ENCODE measurements at places on chromosomes 2 and 18. TPM values are rescaled to one million over a fixed set of nuclear protein-coding genes. Genes with fewer than 3 reads are reported as not detected.

Gene SIX3
- total RNA-seq, result not detected

DNA sequence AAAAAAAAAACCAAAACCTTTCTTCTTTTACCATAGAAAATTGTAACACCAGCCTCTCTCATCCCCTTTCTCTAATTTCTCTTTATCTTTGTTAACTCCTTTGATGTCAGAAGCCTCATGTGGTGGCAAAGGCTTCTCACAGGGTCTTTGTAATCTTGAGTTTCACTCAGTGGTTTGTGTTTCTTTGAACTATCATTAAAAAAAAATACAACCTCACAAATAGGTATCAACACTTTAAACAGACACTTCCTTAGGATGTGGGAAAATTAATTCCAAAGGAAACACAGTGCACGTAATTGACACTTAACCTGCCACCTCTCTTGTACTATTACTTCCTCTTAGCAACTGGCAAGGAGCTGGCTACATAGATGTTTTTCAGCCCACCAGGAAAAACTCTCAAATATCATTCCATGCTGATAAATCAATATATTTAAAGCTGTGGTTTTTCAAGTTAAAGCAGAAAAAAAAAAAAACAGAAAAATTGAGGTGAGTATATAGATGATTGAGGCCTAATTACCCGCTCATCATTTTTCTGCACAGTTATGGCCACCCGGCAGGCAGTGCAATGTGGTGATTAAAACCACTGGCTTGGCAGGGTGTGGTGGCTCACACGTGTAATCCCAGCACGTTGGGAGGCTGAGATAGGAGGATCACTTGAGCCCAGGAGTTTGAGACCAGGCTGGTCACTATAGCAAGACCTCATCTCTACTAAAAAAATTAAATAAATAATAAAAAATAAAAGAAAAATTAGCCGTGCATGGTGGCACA is 193.5 kb downstream of the MYO3B start:
- DNase-seq, result no peak

GRCh38 chr18:44590956-44591670 is 89.6 kb upstream of the SETBP1 start:
- DNase-seq, result no peak

Gene PROKR1
- 0.16 TPM for total RNA-seq

DNA sequence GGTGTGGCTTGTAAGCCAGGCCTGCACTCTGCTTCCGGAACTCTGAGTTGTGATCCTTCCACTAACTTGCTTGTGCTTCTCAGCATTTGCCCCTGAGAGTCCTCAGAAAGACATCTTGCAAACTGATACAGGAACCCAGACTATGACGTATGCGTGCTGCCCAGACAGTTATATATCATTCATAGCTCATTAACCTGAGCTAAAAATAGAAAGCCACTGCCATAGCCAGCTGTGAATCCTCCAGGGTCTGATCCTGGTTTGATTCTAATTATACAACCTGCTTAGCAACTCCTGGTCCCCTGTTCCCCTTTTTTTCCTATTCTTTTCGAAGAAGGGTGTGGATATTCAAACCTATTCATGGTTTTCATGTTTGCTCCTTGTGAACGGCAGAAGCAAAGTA is 63.7 kb downstream of the MARCHF4 start:
- DNase-seq, result no peak

Gene CNDP1
- total RNA-seq, result 0.59 TPM

GRCh38 chr2:217091531-217091930 is 231.7 kb upstream of the TNP1 start:
- no peak for DNase-seq

Gene RALBP1
- 51.9 TPM for total RNA-seq

DNA sequence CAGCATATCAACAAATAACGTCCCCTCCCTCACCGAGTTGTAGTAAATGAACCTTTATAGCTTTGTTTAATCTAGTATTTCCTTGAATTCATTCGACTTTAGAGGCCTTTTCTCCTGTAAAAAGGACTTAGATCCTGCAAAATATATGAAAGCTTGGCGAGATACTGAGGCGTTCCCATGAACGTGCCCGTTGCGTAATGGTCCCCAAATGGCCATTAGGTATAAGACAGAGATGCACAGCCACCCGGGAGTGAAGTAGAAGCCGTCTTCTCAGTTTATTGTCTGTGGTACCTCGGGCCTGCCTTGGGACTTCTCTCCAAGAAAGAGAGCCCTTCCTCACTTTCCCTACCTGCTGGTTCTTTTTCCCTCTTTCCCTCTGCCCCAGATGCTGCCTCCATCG is 310.6 kb downstream of the CELF4 start:
- DNase-seq, result no peak

DNA sequence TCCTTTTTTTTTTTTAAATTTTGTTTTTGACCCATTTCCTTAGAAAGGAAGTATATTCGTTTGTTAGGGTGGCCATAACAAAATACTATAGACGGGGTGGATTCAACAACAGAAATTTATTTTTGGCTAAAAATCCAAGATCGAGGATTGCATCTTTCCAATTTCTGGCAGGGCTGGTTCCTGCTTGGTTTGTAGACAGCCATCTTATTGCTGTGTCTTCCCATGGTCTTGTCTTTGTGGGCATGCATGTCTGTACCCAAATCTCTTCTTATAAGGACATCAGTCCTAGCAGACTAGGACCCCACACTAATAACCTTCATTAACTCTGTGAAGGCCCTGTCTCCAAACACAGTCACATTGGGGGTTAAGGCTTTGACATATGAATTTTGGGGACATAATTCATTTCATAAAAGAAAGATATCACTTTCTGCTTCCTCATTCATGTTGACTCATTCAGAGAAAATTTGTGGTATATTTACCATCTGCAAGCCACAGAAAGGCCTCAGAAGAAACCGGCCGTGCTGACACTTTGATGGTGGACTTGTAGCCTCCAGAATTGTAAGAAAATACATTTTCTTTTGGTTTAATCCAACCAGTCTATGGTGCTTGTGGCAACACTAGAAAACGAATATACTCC is 262.1 kb downstream of the LPIN1 start:
- DNase-seq, result no peak

GRCh38 chr18:23143016-23143814 is 7.9 kb downstream of the CABLES1 start:
- DNase-seq, result no peak

DNA sequence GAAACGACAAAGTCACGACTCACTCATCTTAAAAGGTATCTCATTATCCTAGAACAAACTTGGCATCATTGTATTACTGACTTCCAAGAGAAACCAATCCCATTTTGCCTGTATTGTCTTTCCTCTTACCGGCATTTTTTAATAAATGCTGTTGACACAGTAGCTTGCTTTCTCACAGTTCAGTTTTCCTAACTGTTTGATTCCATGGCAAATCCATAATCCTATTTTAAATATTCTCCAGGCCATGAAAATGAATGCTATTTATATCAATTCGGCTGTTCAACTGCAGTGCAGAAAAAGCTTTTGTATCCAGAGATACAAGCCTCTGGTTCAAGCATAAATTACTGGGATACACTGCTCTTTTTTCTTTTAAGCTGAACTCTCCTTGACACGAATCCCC is 1241.9 kb downstream of the DPP10 start:
- DNase-seq, result no peak

Gene SERPINB3
- total RNA-seq, result not detected

- no peak for DNase-seq
These were observed 148.8 kb downstream of the ACKR3 start for GRCh38 chr2:236718207-236718992.

- no peak for DNase-seq
These were observed 778.3 kb downstream of the TRIB2 start for GRCh38 chr2:13495051-13495450.

Gene DSC1
- not detected for total RNA-seq

Gene DYNAP
- total RNA-seq, result not detected

DNA sequence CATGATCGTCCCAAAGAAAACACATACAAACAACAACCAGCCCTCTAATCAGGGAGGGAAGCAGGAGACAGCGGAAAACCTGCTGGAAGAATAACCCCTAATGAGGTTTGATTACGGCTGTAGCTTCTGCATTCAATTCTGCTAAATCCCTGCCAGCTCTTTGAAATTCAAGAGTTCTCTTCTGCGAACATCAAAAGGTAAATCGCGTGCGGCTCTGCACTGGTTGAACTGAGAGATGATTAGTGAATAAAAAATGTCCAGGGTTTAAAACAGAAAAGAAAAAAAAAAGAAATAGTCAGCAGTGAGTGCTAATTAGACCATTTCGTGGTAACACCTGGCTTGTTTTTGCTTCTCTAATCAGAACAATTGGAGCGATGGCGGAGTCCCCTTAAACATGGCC is 153.0 kb upstream of the CAPN13 start:
- no peak for DNase-seq

DNA sequence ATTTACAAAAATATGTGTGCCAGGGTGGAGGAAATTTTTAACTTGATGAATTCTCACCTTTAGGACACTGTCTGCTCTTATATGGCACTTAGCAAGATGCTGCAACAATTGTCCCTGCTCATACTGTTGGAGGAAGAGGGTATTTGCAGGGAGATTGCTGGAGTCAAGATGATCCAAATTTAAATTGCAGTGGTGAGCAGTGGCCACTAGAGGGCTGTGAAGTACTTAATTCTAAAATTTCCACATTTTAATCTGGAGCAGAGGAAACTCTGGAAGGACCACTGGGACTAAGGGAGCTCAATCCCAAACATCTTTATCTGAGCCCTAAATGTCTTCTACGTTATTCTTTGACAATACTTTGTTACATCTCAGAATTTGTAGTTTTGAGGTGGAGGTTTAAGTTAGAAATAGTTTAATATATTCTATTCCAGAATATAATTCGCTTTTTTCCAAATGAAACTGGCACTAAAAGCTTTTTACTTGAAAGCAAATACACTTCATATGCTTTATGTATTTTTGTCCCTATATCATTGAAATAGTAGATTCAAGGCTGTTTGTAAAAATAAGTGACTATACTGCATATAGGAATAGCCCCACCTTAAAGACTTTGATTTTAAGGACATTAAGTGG is 33.0 kb upstream of the PTH2R start:
- peak; percentile 49 for DNase-seq

Gene FZD7
- 91.0 TPM for total RNA-seq

Gene STARD7
- 186 TPM for total RNA-seq

DNA sequence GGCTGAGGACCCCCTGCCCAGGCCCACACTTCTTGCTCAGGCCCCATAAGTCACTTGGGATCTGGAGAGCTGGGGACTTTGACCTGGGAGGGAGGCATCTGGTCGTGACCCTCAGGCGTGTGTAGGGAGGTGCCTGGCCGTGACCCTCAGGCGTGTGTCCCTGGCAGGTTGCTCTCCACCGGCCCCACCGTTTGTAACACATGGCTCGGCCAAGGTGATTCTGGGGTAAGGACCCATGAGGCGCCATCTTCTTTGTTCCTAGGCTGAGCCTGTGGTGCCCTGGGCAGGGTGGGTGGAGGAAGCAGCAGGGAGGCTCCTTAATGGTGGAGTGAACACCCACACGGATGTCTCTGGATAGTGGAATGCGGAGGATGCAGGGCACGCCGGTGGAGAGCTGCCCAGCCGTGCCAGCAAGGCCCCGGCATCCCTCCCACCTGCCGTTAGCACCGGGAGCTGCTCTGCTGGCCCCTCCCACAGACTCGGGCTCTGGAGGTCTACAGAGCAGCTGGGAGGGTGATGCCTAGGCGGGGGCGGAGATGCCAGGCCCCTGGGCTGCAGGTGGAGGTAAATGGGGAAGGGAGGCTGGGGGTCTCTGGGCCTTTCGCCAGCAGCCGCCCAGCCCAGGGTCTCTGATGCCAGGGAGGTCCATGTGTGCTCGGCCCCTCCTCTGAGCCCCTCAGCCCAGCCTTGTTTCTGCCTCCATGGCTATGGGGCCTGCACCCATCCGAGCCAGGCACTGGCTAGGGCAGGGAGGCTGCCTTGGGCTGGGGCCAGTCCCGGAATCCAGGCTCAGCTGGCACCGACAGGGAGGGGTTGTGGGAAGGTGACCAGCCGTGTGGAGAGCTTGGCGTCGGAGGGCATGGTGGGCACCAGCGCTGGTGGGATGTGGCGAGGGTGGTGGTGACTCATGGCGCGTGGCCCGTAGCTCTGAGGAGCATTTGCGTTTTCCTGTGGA is 1.1 kb upstream of the GAL3ST2 start:
- no peak for DNase-seq

DNA sequence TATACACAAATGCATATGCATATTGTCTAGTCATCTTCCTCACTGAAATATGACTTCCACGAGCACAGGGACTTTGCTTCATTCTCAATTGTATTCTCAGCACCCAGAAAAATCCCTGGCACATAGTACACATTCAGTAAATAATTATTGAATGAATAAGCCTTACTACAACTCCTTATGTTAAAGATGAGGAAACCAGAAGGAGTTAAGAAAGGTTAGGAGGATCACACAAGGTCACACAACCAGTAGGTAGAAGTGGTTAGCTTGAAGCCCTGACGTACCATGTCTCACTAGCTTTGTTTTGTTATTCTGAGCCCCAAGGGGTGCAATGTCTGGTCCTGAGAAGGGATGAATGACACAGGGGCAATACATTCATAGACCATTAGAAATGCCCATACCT is 220.9 kb upstream of the PID1 start:
- no peak for DNase-seq
